ENCODE measurements at places on chromosomes 2 and 18. TPM values are rescaled to one million over a fixed set of nuclear protein-coding genes. Genes with fewer than 3 reads are reported as not detected.

GRCh38 chr2:95349568-95350322, 52.6 kb downstream of the KCNIP3 start:
- DNase-seq, result no peak
- H3K36me3 ChIP-seq, result peaks cover 8% of the 10 kb centered on the region
- no peak overlapping the region for H3K4me3 ChIP-seq
- peaks cover 30% of the 10 kb centered on the region for H3K4me1 ChIP-seq
- H3K27ac ChIP-seq, result no peak overlapping the region

GRCh38 chr2:240993446-240994170, 4.8 kb upstream of the SNED1 start:
- no peak overlapping the region for H3K4me3 ChIP-seq
- DNase-seq, result no peak
- peaks cover 67% of the 10 kb centered on the region for H3K4me1 ChIP-seq
- no peaks in the 10 kb centered on the region for H3K36me3 ChIP-seq
- no peak overlapping the region for H3K27ac ChIP-seq
- H3K27me3 ChIP-seq, result peaks cover 18% of the 10 kb centered on the region

- H3K27ac ChIP-seq, result no peak overlapping the region
- peaks cover 14% of the 10 kb centered on the region for H3K4me1 ChIP-seq
- H3K4me3 ChIP-seq, result no peak overlapping the region
- DNase-seq, result no peak
These were observed 63.2 kb downstream of the ADCY3 start for GRCh38 chr2:24856791-24857211.

Gene SLC38A11
- 3.1 TPM for total RNA-seq

GRCh38 chr2:1082456-1083205, 132.0 kb downstream of the SNTG2 start:
- H3K36me3 ChIP-seq, result no peaks in the 10 kb centered on the region
- H3K4me1 ChIP-seq, result peaks cover 9% of the 10 kb centered on the region
- no peak overlapping the region for H3K27ac ChIP-seq
- H3K27me3 ChIP-seq, result no peaks in the 10 kb centered on the region
